ENCODE measurements at places on chromosomes 16 and 17. TPM values are rescaled to one million over a fixed set of nuclear protein-coding genes. Genes with fewer than 3 reads are reported as not detected.

TMC8 gene
- total RNA-seq: 278 TPM

ETV4 gene
- total RNA-seq: 2.7 TPM

TMC5 gene
- not detected for total RNA-seq

NOMO2 gene
- 97.8 TPM for total RNA-seq

BOLA2B gene
- total RNA-seq: 205 TPM

TOM1L1 gene
- not detected for total RNA-seq

CDH13 gene
- not detected for total RNA-seq

CACNA1G gene
- total RNA-seq: not detected

ZFP1 gene
- 19.5 TPM for total RNA-seq

CHD9NB gene
- 0.26 TPM for total RNA-seq

LGALS9B gene
- total RNA-seq: 0.47 TPM

TBX4 gene
- not detected for total RNA-seq

- DNase-seq: no peak
- H3K27ac ChIP-seq: no peak overlapping the region
- H3K27me3 ChIP-seq: peaks cover 4% of the 10 kb centered on the region
Observed at GRCh38 chr17:47884905-47885730, 10.9 kb upstream of the SP2 start.

- H3K36me3 ChIP-seq: peaks cover 76% of the 10 kb centered on the region
- H3K4me1 ChIP-seq: peaks cover 7% of the 10 kb centered on the region
- H3K27me3 ChIP-seq: no peaks in the 10 kb centered on the region
- no peak overlapping the region for H3K4me3 ChIP-seq
- H3K27ac ChIP-seq: no peak overlapping the region
- no peak for DNase-seq
Observed at GRCh38 chr17:57391857-57392471, 135.6 kb downstream of the MSI2 start.

DNA sequence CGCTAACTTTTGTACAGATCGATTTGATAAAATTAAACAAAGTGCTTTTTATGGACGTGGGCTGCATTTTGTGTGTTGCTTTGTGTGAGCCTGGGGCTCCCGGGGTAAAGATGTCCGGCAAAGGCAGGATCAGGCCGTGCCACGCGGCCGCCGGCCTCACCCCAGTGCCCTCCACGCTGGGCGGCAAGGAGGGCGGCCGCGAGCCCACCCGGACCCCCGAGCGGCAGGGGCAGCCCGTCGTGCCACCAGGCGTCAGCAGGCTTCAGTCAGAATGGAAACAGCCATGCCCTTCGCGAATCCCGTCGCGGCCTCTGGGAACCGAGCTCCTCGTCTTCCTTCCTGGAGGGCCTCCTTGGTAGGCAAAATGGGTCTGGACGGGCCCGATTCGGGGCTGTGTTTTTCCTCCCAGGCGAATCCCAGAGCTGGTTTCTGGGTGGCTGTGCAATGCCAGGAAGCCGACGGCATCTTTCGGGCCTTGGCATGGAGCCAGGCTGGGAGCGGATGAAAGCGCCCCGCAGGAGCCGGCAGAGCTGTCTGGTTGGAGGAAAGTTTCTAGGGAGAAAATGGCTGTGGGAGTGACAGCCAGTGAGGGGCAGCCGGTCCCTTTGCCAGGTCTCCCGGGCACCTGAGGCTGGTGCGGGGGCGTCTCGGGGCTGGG lies 5.5 kb downstream of the SOX8 start:
- H3K36me3 ChIP-seq: no peaks in the 10 kb centered on the region
- DNase-seq: no peak
- H3K4me3 ChIP-seq: no peak overlapping the region
- peaks cover 7% of the 10 kb centered on the region for H3K27me3 ChIP-seq
- no peak overlapping the region for H3K27ac ChIP-seq

GRCh38 chr17:42577140-42577531 lies 393 bp downstream of the PSMC3IP start:
- peaks cover 50% of the 10 kb centered on the region for H3K4me1 ChIP-seq
- no peaks in the 10 kb centered on the region for H3K27me3 ChIP-seq
- H3K36me3 ChIP-seq: peaks cover 68% of the 10 kb centered on the region
- DNase-seq: no peak
- H3K4me3 ChIP-seq: peak overlapping the region; percentile 98

DNA sequence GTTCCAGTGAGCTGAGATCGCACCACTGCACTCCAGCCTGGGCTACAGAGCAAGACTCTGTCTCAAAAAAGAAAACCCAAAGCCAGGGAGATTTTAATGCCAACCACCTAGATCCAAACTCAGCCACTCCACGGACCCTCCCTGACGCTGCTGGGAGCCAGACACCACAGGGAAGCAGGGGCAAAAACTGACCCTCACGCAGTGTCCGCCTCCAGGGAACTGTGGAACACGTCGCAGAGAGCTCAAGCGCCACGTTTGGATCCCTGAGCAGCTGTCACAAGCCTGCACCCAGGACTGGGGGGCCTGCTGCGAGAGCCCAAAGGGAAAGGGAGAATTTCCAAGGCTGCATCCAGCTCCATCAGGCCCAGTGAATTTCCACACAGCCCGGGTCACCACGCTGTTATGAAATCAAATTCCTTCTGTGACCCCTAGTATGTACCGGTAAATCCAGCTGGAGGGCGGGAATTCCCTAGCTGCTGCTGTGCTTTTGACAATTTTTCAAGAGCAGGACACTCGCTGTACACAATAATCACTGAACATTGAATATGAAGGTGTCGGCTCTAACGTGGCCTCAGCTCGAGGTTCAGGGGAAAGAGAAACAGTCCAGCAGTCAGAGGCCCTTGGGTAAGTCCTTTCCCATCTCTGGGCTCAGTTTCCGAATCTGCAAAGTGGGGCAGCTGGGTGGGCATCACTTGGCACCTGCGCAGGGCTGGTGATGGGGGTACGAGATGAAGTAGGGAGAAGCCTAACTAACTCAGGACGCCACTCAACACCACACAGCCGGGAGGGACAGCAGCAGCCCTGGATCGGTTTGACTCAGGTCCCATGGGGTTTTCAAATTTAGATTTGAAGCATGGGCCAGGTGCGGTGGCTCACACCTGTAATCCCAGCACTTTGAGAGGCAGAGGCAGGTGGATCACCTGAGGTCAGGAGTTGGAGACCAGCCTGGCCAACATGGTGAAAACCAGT lies 8.6 kb downstream of the CARHSP1 start:
- no peak overlapping the region for H3K27ac ChIP-seq
- H3K27me3 ChIP-seq: no peaks in the 10 kb centered on the region
- H3K4me1 ChIP-seq: peaks cover 41% of the 10 kb centered on the region
- H3K4me3 ChIP-seq: no peak overlapping the region

DNA sequence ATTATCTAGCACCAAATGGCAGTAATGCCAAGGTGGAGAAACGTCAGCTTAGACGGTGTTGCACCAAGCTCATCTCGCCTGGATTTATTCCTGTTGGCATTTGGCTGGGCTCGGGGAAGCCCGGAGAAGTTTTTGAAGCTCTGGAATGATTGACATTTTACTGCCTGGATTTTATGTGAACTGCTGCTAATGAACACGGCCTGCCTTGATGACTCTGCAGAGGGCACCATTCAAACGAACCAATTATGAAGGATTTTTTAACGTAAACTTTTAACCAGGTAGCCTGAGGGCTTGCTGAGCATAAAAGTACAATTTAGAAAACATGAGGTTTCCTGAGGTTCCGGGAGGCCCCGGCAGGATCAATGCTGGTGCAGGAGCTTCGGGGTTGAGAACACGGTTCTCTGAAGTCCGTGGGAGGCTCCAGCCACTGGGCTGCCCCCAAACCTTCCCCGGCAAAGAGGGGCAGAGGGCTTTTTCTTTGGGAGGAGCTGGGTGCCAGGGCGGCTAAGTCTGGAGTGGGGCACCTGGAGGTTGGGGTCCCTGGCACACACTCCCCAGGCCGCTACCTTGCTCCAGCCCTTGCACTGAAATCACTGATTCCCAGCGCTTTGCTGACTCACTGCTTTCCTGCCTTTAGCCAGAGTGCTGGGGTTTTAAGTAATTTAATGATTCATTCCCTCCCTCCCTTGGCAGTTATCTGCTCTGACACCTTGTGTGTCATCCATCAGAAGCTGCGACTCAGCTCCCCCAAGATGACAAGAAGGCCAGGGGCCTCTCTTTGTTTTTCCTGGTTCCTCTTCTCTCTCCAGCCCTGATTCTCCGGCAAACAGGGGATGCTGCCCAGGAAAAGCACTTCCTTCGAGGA lies 161.2 kb upstream of the IRX3 start:
- no peak overlapping the region for H3K27ac ChIP-seq
- no peaks in the 10 kb centered on the region for H3K4me1 ChIP-seq
- DNase-seq: no peak
- no peak overlapping the region for H3K4me3 ChIP-seq

- no peaks in the 10 kb centered on the region for H3K4me1 ChIP-seq
- no peak overlapping the region for H3K27ac ChIP-seq
- H3K36me3 ChIP-seq: no peaks in the 10 kb centered on the region
- no peak for DNase-seq
- no peaks in the 10 kb centered on the region for H3K27me3 ChIP-seq
Observed at GRCh38 chr16:60810250-60810649, 1226.0 kb downstream of the CDH8 start.

DNA sequence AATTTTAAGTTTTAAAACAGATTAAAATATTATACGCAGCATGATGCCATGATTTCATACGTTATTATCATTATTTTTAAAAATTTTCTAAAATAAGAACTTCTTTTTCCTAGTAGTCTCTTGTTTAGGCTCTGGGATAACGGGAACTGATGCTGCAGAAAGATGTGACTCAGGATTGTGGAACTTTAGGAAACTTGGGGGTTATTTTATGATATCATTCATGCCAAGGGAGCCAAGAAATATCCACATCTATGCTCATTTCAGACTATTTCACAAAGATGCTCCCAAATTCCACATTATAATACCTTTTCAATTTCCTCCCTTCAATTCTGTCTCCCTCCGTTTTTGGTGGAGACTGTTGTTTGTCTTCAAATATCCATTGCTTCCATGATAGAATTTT lies 236.4 kb downstream of the HS3ST3A1 start:
- no peaks in the 10 kb centered on the region for H3K36me3 ChIP-seq
- no peak overlapping the region for H3K4me3 ChIP-seq
- no peak for DNase-seq
- H3K27me3 ChIP-seq: no peaks in the 10 kb centered on the region
- H3K4me1 ChIP-seq: no peaks in the 10 kb centered on the region

- H3K36me3 ChIP-seq: peaks cover 5% of the 10 kb centered on the region
- DNase-seq: no peak
- peaks cover 4% of the 10 kb centered on the region for H3K4me1 ChIP-seq
Observed at GRCh38 chr17:36127911-36128310, 24.3 kb downstream of the CCL4 start.

- H3K4me1 ChIP-seq: peaks cover 18% of the 10 kb centered on the region
- no peak for DNase-seq
- H3K36me3 ChIP-seq: peaks cover 11% of the 10 kb centered on the region
- H3K4me3 ChIP-seq: no peak overlapping the region
- H3K27me3 ChIP-seq: no peaks in the 10 kb centered on the region
Observed at GRCh38 chr17:6577686-6578263, 21.4 kb upstream of the PITPNM3 start.

- H3K36me3 ChIP-seq: peaks cover 53% of the 10 kb centered on the region
- H3K27me3 ChIP-seq: no peaks in the 10 kb centered on the region
- H3K4me1 ChIP-seq: peaks cover 37% of the 10 kb centered on the region
- peak overlapping the region; percentile 77 for H3K27ac ChIP-seq
- H3K4me3 ChIP-seq: peak overlapping the region; percentile 88
Observed at GRCh38 chr17:81685108-81685507, 1.3 kb downstream of the HGS start.

DNA sequence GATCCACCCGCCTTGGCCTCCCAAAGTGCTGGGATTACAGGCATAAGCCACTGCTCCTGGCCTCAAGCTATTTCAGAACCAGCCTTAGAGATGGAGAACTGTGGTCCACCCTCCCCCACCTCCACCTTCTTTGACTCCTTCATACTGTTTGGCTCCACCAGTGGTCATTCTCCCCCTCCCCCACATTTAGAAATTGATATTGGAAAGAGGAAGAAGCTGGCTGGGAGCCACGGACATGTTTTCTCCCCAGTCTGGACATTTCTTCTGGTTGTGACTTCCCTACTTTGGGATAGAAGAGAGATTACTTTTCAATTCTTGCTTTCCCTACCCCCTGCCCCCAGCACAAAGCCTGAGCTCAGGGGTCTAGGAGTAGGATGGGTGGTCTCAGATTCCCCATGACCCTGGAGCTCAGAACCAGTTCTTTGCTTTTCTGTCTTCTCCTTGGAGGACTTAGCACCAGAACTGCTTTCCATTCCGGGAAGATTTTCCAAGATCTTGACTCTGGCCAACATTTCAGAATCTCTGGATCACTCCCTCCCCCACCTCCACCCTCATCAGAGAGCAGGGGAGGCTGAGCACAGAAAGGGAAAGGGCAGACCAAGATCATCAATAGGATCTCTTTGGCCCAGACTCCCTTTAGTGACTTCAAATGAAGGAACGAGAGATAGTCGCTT lies 16.3 kb downstream of the CAVIN1 start:
- H3K4me1 ChIP-seq: peaks cover 20% of the 10 kb centered on the region
- no peak overlapping the region for H3K4me3 ChIP-seq
- no peak for DNase-seq
- H3K36me3 ChIP-seq: no peaks in the 10 kb centered on the region
- no peaks in the 10 kb centered on the region for H3K27me3 ChIP-seq

GRCh38 chr16:19102187-19102872 lies 11.4 kb upstream of the ITPRIPL2 start:
- no peak overlapping the region for H3K27ac ChIP-seq
- H3K4me3 ChIP-seq: no peak overlapping the region
- DNase-seq: no peak

GRCh38 chr16:68668266-68668665 lies 23.2 kb downstream of the CDH3 start:
- peaks cover 4% of the 10 kb centered on the region for H3K27me3 ChIP-seq
- H3K4me1 ChIP-seq: peaks cover 16% of the 10 kb centered on the region
- H3K36me3 ChIP-seq: no peaks in the 10 kb centered on the region
- peak overlapping the region; percentile 33 for H3K27ac ChIP-seq
- DNase-seq: peak; percentile 36
- H3K4me3 ChIP-seq: no peak overlapping the region

Measured in activated CD8-positive, alpha-beta T cell treated with anti-CD3 and anti-CD28 coated beads, Interleukin-2, amount 10 ng/mL, durations not matched to agents 7 days and 5 days (primary cell).